Natural killer cell treated with Interleukin-12 subunit alpha and Interleukin-12 subunit beta and Interleukin-15 and Interleukin-18, amount 100 ng/mL, for 72 hours (primary cell): ENCODE measurements at places on chromosomes 1 and 21. TPM values are rescaled to one million over a fixed set of nuclear protein-coding genes. Genes with fewer than 3 reads are reported as not detected.

Gene WDR3
- total RNA-seq: 44.8 TPM

Gene SUSD4
- not detected for total RNA-seq

Gene BCAN
- 0.36 TPM for total RNA-seq

Gene DEPDC1
- total RNA-seq: 20.9 TPM

Gene SLC25A24
- total RNA-seq: 8.8 TPM

Gene GORAB
- total RNA-seq: 17.6 TPM

Gene CASQ1
- total RNA-seq: not detected

Gene ARMH1
- total RNA-seq: 1.8 TPM

Gene MIXL1
- total RNA-seq: not detected

Gene C8B
- total RNA-seq: not detected

Gene C1orf105
- total RNA-seq: not detected

Gene C21orf58
- 49.3 TPM for total RNA-seq

Gene CASQ2
- total RNA-seq: not detected

Gene COL24A1
- total RNA-seq: not detected

Gene CACNA1S
- not detected for total RNA-seq

Gene ARHGAP29
- not detected for total RNA-seq

Gene ALG14
- total RNA-seq: 5.2 TPM

Gene DOP1B
- 8.9 TPM for total RNA-seq

Gene SPRR2F
- not detected for total RNA-seq

Gene RXFP4
- not detected for total RNA-seq

Gene FAM78B
- not detected for total RNA-seq

Gene ZNF593OS
- total RNA-seq: not detected

Gene DYNLT5
- total RNA-seq: not detected

Gene CD84
- total RNA-seq: 13.4 TPM

Gene OR2L2
- total RNA-seq: 0.12 TPM

Gene SIK1
- 2.6 TPM for total RNA-seq

Gene LCE1E
- not detected for total RNA-seq

Gene CD1E
- total RNA-seq: not detected

Gene C1orf141
- total RNA-seq: 0.07 TPM

Gene RGS18
- 4.0 TPM for total RNA-seq

Gene VWA1
- total RNA-seq: 1.3 TPM
